ENCODE measurements at places on chromosomes 2 and 18.

GRCh38 chr2:164760179-164760578, 81.4 kb downstream of the COBLL1 start:
- no peak for DNase-seq

- no peak for DNase-seq
Measured at GRCh38 chr2:189799531-189799930, 15.3 kb downstream of the PMS1 start.

DNA sequence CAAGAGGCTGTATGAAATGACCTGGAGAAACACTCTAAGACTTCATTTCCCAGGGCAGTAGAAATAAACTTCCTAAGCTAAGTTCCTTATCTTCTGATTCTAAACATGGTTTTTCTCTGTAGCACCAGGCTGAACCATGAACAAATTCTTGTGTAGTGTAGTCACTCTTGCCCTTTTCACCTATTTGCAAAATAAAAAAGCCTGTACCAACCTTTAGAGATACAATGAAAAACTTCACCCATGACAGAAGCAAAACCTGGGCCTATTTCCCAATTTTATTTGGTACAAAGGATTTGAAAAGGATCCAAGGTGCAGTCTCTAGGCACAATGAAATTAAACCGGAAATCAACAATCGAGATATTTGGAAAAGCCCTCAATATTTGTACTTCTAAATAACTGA, 43.6 kb downstream of the POLR1A start:
- no peak for DNase-seq

DNA sequence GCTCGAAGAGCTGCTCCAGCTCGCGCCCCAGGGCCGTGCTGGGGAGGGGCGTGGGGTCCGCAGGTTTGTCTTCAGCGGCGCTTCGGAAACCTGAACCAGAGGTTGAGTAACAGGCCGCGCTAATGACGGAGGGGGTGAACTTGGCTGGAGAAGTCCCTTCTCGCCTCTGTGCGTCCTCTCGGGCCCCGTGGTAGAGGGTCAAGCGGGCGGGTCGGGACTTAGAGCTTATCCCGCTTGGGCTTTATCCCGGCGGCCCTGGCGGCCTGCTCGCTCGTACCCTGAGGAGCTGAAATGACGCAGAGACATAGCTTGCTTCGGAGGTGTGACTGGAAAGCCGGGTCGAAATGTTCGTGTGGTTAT, 479 bp downstream of the RNMT start:
- DNase-seq, result peak; percentile 68

DNA sequence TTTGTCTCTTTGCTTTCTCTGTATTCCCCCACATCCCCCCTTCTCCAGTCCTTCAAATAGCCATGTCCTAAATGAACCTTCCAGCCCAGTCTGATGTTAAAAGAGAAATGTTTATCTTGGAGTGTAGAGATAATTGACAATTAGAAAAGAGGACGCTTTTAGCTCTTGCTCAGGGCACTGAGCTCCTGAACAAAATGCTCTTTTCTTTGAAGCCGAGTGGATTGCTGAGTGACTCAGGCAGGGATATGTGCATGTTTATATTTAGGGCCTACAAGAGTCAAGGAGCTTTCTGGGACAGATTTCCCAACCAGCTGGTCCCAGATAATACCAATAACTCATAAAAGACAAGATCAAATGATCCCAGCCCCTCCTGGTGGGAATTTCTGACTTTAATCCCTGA, 88.0 kb upstream of the SETBP1 start:
- no peak for DNase-seq

GRCh38 chr2:148936857-148937450, 61.9 kb downstream of the KIF5C start:
- no peak for DNase-seq

DNA sequence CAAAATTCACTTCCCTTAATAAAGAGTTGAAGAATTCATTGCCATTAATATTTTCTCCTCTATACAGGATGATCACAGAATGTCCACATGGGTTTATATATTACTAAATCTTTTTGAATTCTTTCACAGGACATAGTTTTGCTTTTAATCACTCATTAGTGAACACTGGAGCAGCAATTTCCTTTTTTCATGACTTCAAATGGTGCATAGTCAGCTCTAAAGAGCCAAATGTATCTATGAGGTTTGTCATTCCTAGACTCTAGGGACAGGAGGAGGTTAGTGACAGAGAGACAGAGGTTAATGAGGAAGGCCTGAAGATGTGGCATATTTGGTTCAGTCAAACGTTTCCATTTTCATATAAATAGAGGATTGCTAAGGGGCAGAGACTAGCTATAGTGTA, 111.8 kb downstream of the FSHR start:
- no peak for DNase-seq

DNA sequence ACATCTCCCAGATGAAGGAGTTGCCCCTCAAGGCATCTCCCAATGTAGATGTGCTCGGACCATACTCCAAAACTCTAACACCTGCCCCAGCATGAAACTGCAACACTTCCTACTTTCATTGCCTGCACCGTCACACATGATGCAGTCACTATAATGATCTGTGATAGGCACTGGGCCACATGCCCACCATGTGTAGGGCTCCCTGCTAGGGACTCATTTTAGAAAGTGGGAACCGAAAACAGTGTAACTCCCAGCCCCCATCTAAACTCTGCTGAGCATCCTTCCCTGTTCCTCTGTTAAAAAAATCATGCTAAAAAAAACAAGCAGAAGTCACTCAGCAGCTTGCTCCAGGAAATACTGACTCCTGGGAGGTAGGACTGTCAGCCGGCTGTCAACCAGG, 496.1 kb upstream of the RAB6C start:
- no peak for DNase-seq

DNA sequence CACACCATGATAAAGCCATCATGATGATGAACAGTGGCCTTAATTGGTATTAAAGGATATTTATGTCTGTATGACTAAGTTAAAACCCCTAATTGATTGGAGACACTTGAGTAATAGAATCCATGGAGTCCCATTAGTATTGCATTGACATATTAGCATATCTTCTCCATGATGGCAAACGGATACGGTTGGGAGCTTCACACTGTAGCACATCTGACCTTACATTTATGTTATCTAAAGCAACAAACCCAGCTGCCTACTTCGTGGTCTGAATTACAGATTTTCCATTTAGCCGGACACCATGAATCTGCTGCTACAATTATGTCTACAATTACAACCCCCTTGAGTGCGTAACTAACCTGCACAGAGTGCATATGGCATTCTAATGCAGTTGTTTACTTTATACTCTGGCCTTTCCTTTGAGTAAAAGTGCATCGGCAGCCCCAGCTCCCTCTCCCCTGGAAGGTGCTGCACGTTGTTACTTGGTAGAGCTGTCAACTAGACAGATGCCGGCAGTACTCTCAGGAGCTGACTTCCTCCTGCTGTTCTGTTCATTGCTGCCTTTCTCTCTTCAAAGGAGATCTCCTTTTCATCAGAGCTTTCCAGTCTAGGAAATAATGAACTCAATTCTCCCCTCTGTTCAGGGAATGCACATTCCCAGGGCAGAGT, 92.1 kb downstream of the LRRC30 start:
- DNase-seq, result peak; percentile 16

DNA sequence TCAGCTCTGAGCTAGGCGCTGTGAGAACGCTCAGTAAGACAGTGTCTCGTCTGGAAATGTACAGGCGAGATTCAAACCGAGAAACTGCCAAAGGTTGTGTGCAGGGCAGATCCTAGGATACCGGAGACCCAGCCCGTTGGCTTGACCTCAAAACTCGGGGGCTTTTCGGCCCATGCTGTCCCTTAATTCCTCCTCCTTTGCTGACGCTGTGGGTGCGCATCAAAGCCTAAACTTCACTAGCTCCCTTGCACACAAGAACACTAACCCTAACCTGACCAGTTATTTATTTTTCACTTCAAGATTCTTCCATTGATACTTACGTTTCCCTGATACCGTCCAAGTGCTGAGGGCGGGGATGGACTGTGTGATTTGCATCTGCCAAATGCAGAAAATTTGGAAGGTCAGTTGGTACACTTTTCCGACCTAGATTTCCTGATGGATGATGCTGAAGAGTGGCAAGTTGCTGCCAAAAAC, 1.0 kb upstream of the AAK1 start:
- no peak for DNase-seq

GRCh38 chr18:75865639-75866038, 438.1 kb upstream of the SMIM21 start:
- DNase-seq, result no peak

GRCh38 chr2:159450180-159450579, 163.7 kb upstream of the WDSUB1 start:
- no peak for DNase-seq

DNA sequence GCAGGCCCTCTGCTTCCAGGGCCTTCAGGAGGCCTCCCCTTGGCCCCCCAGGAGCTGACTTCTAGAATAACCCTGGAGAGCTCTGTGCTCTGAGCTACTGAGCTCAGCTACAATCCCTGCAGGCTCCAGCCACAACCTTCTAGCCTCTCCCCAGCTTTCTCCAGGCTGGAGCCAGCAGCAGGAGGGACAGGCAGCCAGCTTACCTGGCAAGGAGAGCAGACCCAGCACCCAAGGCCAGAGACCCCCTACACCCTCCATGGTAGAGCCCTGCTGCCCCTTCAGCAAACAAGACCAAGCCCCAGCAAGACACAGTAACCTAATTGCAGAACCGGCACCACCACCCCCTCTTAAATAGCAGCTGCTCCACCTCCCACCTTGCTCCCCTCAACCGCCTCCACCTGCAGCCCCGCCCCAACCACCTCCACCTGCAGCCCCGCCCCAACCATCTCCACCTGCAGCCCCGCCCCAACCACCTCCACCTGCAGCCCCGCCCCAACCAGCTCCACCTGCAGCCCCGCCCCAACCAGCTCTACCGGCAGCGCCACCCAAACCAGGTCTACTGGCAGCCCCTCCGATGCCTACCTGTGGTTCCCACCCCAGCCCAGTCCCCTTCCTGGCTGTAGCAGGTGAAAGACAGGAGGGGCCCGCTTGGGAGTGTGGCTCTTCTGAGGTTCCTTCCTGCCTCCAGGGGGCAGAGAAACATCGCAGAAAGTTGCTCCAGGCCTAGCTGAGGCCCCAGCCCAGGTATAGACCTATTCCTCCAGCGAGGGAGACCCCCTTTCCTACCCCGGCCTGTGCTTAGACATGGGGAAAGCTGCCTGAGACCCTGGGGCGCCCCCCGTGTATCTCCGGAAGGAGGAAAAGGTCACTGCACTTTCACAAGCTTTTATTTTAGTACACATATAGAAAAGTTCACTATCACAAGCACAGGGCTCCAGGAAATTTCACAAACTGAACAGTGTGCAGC, at the start of gene ASTL:
ASTL (minus strand) TSS at position 324 of the 967 bp plus-strand sequence; CDS start at position 258, 66 bp downstream.
- peak; percentile 50 for DNase-seq

DNA sequence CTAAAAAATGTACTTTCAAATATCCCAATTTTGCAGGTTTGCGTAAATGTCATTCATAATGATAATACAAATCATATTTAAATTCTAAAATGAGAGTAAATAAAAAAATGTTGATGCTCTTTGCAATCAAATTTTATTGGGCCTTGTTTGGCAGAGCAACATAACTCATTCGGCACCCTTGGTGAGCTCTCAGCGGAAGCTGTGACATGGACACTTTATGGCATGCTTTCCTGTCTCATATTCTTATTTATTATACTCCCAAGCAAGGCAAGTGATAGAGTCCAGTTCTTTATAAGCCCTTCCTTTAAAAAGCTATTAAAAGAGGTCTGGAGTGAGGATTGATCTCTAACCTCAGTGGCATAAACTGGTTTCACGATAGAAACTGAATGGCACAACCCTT, 1493.2 kb upstream of the NXPH2 start:
- DNase-seq, result no peak

- no peak for DNase-seq
Measured at GRCh38 chr2:239343946-239344856, 56.6 kb downstream of the HDAC4 start.

DNA sequence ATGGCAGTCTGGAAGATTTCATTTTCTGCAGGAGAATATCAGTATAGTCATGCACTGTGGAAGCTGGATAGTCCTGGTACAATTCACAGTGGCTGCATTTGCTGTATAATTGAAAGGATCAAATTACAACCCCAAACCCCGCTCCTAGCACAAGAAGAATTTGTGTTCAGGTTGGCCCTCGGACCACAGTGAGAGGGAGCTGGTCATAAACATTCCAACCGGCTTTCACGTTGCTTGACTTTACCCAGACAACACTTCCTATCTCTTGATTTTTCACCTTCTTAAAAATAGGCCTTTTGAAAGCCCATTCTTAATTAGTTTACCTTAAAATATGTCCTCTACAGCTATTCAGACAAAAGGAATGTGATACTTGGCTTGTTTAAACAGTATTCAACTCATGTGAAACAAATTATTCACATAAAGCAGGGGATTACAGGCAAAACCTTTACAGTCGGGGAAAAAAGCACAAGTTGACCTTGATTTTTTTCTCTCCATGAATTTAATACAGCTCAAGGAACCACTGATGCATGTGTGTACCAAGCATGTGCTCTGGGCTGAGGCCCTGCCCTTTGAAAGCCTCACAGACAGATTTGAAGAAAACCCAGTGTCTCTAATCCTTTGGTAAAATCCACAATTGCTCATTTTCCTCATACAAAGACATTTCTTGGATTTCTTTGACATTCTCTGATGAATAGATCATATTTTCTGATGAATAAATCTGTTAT, 143.0 kb upstream of the SOX11 start:
- DNase-seq, result peak; percentile 27

DNA sequence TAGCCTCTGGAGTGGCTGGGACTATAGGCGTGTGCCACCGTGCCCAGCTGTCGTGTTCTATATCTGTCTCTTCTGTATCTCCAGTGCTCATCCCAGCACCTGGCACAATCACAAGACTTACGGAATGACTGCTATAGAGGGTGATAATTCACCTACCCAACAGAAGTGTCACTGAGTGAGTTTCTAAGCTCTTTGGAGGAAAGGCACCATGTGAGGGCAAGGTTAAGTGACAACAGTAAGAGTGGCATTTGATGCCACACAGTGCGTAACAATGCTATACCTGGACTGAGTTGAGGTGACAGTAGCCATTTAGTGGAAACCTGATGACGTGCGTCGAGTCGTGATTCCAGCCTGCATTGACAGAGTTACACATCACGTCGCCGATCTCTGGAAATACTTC, 89.0 kb downstream of the KCTD1 start:
- no peak for DNase-seq

Measured in nephron progenitor cell (in vitro differentiated cells).